ENCODE measurements at places on chromosomes 3 and 15.

- H3K4me3 ChIP-seq, result no peak overlapping the region
- peaks cover 11% of the 10 kb centered on the region for H3K27me3 ChIP-seq
- DNase-seq, result no peak
- no peaks in the 10 kb centered on the region for H3K36me3 ChIP-seq
- H3K27ac ChIP-seq, result no peak overlapping the region
- H3K4me1 ChIP-seq, result no peaks in the 10 kb centered on the region
Measured at GRCh38 chr3:182708810-182709209, 84.5 kb upstream of the ATP11B start.

GRCh38 chr3:187616307-187616972 is 53.8 kb downstream of the SST start:
- no peak overlapping the region for H3K27ac ChIP-seq
- peaks cover 19% of the 10 kb centered on the region for H3K27me3 ChIP-seq
- no peaks in the 10 kb centered on the region for H3K4me1 ChIP-seq

- H3K27ac ChIP-seq, result no peak overlapping the region
- DNase-seq, result no peak
Measured at GRCh38 chr15:68045289-68046265, 8.5 kb upstream of the PIAS1 start.

- no peak for DNase-seq
- no peaks in the 10 kb centered on the region for H3K4me1 ChIP-seq
- no peak overlapping the region for H3K4me3 ChIP-seq
- H3K27me3 ChIP-seq, result no peaks in the 10 kb centered on the region
Measured at GRCh38 chr3:126124148-126124868, 40.4 kb upstream of the SLC41A3 start.

GRCh38 chr3:105764378-105765307 is 104.2 kb downstream of the CBLB start:
- H3K36me3 ChIP-seq, result peaks cover 85% of the 10 kb centered on the region
- peak overlapping the region; percentile 5 for H3K4me3 ChIP-seq
- peak overlapping the region; percentile 74 for H3K27ac ChIP-seq
- DNase-seq, result peak; percentile 56

DNA sequence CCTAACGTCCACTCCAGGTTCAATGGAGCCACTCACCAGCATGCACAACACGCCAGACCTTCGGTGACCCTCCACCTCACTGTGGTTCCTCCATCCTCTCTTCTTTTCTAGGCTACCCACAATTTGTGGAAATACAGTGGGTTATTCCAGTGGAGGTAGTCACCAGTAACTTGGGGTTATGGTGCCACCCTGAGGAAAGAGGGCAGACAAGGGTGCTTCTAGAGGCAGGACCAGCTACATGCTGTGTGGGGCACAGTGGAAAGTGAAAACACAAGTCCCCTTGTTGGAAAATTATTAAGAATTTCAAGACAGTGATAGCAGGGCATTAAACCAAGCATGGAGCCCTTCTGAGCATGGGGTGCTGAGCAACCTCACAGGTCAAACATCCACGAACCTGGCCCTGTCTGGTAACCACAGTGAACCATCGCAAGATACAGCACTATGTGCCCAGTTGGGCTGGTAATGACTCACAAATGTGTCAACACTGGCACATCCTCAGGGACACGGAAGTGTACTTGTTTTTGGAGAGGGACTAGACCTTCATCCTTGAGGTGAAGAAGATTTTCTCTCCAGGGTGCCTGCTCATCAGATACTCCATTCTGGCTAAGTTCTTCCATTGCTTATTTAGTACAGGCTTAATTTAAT is 166.7 kb downstream of the STT3B start:
- no peaks in the 10 kb centered on the region for H3K27me3 ChIP-seq
- no peak overlapping the region for H3K4me3 ChIP-seq
- no peak for DNase-seq
- H3K4me1 ChIP-seq, result no peaks in the 10 kb centered on the region
- H3K36me3 ChIP-seq, result no peaks in the 10 kb centered on the region

- H3K27me3 ChIP-seq, result no peaks in the 10 kb centered on the region
- no peak overlapping the region for H3K4me3 ChIP-seq
- H3K36me3 ChIP-seq, result no peaks in the 10 kb centered on the region
- no peak overlapping the region for H3K27ac ChIP-seq
- peaks cover 64% of the 10 kb centered on the region for H3K4me1 ChIP-seq
Measured at GRCh38 chr3:5007873-5008272, 28.6 kb downstream of the BHLHE40 start.

DNA sequence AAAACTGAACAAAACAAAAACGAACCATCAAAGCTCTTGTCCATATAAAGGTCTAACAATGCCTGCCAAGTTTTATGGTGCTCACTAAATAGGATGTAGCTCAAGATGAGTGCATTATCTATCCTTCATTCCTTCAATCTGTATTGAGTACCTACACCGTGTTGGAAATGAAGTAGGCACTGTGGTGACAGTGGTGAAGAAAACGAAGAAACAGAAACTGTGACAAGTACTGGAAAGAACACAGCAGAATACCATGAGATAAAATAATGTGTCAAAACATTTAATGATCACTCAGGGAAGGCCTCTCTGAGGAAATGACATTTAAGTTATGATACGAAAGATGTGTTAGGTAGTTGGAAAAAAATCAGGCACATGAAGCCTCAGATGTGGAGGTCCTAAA is 36.2 kb downstream of the CBLB start:
- peak; percentile 28 for DNase-seq
- peak overlapping the region; percentile 26 for H3K4me3 ChIP-seq
- peaks cover 77% of the 10 kb centered on the region for H3K4me1 ChIP-seq
- peaks cover 60% of the 10 kb centered on the region for H3K36me3 ChIP-seq
- H3K27me3 ChIP-seq, result no peaks in the 10 kb centered on the region

DNA sequence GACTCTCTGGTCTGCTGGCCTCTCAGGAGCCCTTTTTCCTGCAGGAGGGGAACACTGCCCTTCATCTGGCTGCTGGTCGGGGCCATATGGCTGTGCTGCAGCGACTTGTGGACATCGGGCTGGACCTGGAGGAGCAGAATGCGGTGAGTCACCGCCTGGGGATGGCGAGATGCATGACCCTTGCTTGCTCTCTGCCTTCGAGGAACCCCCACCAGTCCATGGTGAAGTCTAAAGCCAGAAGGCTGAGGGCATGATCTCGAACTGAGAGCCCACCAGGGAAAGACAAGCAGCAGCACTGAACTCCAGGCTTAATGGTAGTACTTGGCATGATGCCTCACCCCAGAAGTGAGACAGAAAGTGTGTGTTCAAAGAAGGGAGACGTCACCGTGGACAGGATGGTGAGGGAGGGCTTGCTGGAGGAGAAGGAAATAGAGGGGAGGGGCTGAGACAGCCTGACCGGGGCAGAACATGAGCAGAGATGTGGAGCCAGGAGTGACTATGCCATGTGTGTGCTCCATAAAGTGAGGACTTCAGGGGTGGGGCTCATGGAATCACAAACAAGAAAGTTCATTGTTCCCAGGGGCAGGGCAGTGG is 19.2 kb downstream of the ANKDD1A start:
- no peak overlapping the region for H3K4me3 ChIP-seq
- H3K4me1 ChIP-seq, result peaks cover 23% of the 10 kb centered on the region
- no peaks in the 10 kb centered on the region for H3K36me3 ChIP-seq
- no peak overlapping the region for H3K27ac ChIP-seq

- no peaks in the 10 kb centered on the region for H3K4me1 ChIP-seq
- H3K4me3 ChIP-seq, result no peak overlapping the region
- no peaks in the 10 kb centered on the region for H3K27me3 ChIP-seq
- no peak for DNase-seq
Measured at GRCh38 chr3:146148468-146148931, 12.5 kb downstream of the PLOD2 start.

GRCh38 chr15:57256939-57257338 is 119.4 kb upstream of the CGNL1 start:
- H3K27me3 ChIP-seq, result no peaks in the 10 kb centered on the region
- H3K4me1 ChIP-seq, result no peaks in the 10 kb centered on the region
- peaks cover 7% of the 10 kb centered on the region for H3K36me3 ChIP-seq
- no peak for DNase-seq
- H3K4me3 ChIP-seq, result no peak overlapping the region

DNA sequence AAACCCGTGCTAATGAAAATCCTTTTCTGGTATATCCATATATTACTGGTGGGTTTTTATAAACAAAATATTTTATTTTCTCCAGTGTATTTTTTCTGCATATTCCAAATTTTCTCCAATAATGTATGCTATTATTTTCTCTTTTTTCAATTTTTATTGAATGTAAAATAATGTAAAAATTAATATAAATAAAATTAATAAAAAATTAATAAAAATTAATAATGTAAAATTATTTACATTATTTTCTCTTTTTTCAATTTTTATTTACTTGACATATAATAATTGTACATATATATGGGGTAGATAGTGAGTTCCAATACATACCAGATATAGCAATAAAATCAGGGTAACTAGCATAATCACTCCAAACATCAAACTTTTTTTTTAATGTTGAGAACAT is 56.4 kb downstream of the OXSM start:
- H3K27me3 ChIP-seq, result no peaks in the 10 kb centered on the region
- no peaks in the 10 kb centered on the region for H3K4me1 ChIP-seq
- H3K36me3 ChIP-seq, result no peaks in the 10 kb centered on the region
- H3K4me3 ChIP-seq, result no peak overlapping the region

GRCh38 chr3:60269829-60270266 is 981.4 kb downstream of the FHIT start:
- H3K27me3 ChIP-seq, result no peaks in the 10 kb centered on the region
- no peak overlapping the region for H3K4me3 ChIP-seq
- no peak for DNase-seq
- H3K27ac ChIP-seq, result no peak overlapping the region
- no peaks in the 10 kb centered on the region for H3K4me1 ChIP-seq

- H3K27me3 ChIP-seq, result peaks cover under 1% of the 10 kb centered on the region
- DNase-seq, result no peak
- no peak overlapping the region for H3K27ac ChIP-seq
- no peaks in the 10 kb centered on the region for H3K36me3 ChIP-seq
Measured at GRCh38 chr3:57110214-57110613, 49.8 kb downstream of the SPATA12 start.

- H3K36me3 ChIP-seq, result peaks cover 2% of the 10 kb centered on the region
- no peak overlapping the region for H3K27ac ChIP-seq
- no peak overlapping the region for H3K4me3 ChIP-seq
- peaks cover 11% of the 10 kb centered on the region for H3K4me1 ChIP-seq
- no peak for DNase-seq
- H3K27me3 ChIP-seq, result no peaks in the 10 kb centered on the region
Measured at GRCh38 chr3:106611841-106612240, 743.0 kb upstream of the CBLB start.

DNA sequence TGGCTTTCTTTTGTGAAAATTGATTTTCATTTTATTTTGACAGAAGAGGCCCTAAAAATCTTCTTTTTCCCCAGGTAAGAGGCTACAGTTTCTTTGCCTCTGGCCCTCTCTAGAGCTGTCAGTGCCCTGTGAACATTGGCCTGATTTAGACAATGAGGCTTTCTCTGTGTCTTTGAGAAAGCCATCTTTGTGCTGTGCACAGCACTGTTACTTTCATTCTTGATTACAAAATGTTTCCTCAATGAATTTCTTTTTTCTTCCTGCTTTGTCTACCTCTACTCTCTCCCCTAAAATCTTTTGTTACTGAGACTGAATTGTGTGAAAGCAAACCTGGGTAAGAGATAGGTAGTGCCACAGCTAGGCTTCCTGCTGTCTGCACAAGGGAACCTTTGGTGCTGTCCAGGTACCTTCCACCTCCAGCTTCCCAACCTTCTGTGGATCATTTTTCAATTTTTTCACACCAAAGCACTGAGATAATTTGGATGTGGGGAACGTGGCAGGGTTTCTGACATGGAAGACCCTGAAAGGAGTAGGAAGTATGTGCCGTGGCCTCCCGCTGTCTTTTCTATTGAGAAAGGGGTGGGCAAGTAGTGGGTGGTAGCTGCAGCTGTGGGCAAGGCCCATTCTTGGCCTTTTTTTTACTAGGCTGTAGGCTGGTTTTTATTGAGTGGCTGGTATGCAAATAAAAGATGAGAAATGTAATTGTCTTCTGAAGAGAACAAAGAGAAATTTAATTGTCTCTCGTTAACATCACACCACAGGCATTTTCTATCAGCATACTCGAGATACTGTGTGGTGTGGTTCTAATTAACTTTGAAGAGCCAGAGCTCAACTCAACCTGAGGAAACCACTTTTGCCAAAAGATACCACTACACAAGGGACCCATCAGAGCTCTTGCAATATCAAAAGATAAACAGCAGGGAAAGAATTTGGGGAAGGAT is 21.0 kb downstream of the RAB8B start:
- peaks cover 37% of the 10 kb centered on the region for H3K36me3 ChIP-seq
- peak overlapping the region; percentile 83 for H3K27ac ChIP-seq
- H3K4me1 ChIP-seq, result peaks cover 85% of the 10 kb centered on the region
- H3K4me3 ChIP-seq, result peak overlapping the region; percentile 56
- no peak for DNase-seq

GRCh38 chr15:63483521-63484371 is 20.6 kb upstream of the USP3 start:
- no peaks in the 10 kb centered on the region for H3K27me3 ChIP-seq
- H3K27ac ChIP-seq, result peak overlapping the region; percentile 90
- H3K36me3 ChIP-seq, result no peaks in the 10 kb centered on the region
- DNase-seq, result no peak
- H3K4me3 ChIP-seq, result no peak overlapping the region

DNA sequence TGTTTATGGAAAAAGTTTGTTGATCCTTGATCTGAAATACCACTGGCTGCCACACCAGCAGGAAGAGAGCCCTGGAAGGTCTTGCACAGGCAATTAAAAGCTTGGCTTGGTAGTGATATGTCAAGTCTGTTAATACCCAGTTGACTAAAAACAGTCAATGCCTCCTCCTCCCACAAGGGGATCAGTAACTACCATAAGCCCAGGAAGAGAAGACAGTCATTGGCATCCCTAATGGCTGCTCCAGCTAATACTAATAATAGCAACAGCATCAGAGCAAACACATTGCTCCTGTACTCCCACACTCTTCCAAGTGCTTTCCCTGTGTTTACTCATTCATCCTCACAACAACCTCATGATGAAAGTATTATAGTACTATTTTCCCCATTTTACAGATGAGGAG is 528.6 kb downstream of the TAFA4 start:
- H3K36me3 ChIP-seq, result no peaks in the 10 kb centered on the region
- no peak overlapping the region for H3K27ac ChIP-seq
- H3K27me3 ChIP-seq, result no peaks in the 10 kb centered on the region
- H3K4me3 ChIP-seq, result no peak overlapping the region
- H3K4me1 ChIP-seq, result no peaks in the 10 kb centered on the region
- no peak for DNase-seq

DNA sequence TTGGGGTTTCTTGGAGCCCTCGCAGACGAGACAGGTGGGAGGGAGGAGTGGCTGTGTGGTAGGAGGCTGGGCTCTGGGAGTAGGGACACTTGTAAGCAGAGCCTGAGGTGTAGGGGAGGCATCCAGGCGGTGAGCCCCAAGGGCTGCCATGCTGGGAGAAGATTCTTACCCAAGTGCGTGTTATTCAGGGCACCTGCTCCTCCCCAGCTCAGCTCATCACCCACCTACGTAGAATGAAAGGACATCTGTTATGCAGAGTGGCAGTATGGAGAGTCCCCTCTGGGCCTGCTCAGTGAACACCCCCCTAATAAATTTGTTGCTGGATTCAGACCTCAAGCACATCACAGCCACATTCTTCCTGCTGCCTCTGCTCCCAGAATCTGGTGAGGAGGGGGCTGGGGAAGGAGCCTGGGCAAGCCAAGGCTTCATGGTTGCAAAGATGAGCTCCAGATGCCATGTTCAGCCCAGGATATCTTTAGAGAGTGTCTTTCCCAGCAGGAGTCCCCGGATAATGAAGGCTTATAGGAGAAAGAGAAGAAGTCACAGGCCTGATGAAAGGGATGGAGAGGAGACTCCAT is 261.8 kb downstream of the EPHB1 start:
- H3K4me1 ChIP-seq, result no peaks in the 10 kb centered on the region
- no peaks in the 10 kb centered on the region for H3K36me3 ChIP-seq
- DNase-seq, result no peak
- no peak overlapping the region for H3K27ac ChIP-seq
